Fibroblast of lung (primary cell): ENCODE measurements at places on chromosomes 7 and 10. TPM values are rescaled to one million over a fixed set of nuclear protein-coding genes. Genes with fewer than 3 reads are reported as not detected.

The NKX2-3 gene
- total RNA-seq, result not detected in 2 replicates

The CYP3A5 gene
- 8.2 and 12.4 TPM in 2 replicates for total RNA-seq

The NFE2L3 gene
- 5.4 and 9.1 TPM in 2 replicates for total RNA-seq

The OR9A4 gene
- total RNA-seq, result not detected in 2 replicates

The GDF2 gene
- not detected in 2 replicates for total RNA-seq

The SMKR1 gene
- 0.51 and 3.5 TPM in 2 replicates for total RNA-seq

The ICA1 gene
- under 0.01 and 0.17 TPM in 2 replicates for total RNA-seq

The KLF14 gene
- total RNA-seq, result under 0.01 TPM in 2 replicates

The RET gene
- total RNA-seq, result 0.77 and 0.83 TPM in 2 replicates

The NEUROD6 gene
- not detected in 2 replicates for total RNA-seq

The IDI2 gene
- not detected in 2 replicates for total RNA-seq

The EPC1 gene
- 19.3 and 28.1 TPM in 2 replicates for total RNA-seq

The GPC2 gene
- 1.8 and 2.3 TPM in 2 replicates for total RNA-seq

The PRLHR gene
- not detected in 2 replicates for total RNA-seq

The GPR146 gene
- 3.1 and 3.3 TPM in 2 replicates for total RNA-seq

The NUTM2B gene
- total RNA-seq, result 0.33 and 0.51 TPM in 2 replicates
